ENCODE measurements at places on chromosomes 5 and 9.

DNA sequence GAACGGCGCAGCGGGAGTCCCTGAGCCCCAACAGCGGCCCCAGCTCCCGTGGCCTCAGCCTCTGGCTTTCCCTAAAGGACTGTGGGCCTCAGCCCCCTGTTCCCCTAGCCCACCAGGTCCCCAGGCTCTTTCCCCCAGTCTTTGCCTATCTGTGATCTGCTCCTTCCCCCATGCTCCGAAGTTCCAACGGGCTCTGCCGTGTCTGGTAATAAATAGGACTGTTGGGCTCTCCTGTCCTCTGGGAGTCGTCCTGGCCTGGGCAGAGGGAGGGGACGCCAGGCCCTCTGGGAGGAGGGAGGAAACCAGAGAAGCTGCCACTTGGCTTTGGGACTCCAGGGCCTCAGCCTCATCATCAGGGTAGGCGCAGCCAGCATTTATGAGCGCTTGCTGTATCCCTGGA is 28.1 kb downstream of the ADGRD2 start:
- DNase-seq = no peak

DNA sequence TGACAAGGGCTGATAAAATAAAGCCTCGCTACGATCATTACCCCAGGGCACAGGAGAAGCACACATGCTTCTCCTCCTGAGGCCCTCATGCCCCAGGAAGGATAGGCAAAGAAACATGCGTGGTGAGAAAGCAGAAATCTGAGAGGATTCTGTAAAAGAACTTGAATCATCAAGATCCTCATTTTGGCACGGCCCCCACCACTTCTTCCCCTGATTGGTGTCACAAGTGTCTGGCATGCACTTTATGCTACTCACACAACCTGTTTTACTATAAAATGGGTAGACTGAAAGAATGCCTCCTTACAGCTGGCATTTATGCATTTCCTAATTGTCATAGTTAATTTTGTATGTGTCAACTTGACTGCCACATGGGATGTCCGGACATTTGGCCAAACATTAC is 32.1 kb downstream of the PCA3 start:
- DNase-seq = no peak

GRCh38 chr9:98658951-98659351 is 49.8 kb downstream of the GABBR2 start:
- no peak for DNase-seq

- no peak for DNase-seq
Observed at GRCh38 chr5:107560377-107560776, 110.4 kb downstream of the EFNA5 start.

DNA sequence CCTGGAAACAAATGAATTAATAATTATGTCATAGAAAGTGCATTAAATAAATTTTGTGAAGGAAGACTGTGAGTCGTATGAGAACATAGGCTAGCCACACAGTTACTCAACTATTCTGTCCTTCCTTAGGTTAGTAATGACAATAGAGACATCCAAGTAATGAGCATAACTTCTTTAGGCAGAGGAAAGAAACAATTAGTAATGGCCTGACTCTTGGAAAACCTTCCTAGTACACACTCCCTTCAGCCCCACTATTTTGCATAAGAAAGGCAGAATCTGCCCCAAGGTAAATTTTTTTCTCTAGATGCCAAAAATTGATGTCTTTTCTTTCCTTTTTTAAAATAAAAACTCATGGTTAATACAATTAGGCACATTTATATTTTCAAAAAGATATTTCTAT is 1619.0 kb upstream of the WWC1 start:
- DNase-seq = no peak

DNA sequence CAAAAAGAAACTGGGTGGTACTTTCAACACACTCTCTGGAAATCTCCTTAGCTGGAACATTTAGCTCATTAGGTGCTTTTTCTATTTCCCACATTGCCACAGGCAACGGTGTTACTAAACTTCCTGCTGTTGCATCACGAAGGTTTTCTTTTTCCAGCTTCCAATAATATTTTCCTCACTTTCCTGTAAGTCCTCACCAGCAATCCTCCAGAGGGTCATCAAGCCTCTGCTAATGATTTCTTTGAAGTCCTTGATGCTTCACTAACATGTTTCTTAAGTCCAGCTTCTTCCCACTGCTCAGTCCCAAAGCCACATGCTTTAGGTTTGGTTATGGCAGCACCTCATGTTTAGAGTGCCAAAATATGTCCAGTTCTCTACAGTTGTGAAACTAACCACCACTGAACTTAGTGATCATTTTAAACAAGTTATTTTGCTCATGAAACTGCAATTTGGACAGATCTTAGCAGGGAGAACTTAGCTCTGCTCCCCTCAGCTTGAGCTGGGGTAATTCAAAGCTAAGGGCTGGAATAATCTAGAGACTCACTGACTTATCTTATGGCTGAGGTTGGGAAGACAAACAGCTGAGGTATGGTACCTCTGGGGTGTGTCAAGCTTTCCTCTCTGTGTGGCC is 39.9 kb upstream of the RETREG1 start:
- no peak for DNase-seq

DNA sequence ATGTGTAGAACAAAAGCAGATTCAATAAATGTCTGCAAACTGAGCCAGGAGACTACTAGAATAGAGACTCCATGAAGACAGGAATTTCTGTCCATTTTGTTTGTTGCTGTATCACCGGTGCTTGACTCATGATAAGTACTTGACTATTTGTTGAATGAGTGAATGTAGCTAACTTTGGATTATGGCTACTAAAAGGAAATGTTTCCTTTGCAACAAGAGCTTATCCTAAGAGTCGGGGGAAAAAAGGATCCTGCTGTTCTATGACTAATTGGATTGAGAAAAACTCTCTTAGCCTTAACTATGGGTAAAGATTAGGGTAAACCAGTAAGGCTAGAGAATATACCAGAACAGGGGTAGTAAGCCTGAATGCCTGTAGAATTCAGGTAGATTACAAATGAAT is 3.5 kb downstream of the PAIP1 start:
- DNase-seq = no peak

DNA sequence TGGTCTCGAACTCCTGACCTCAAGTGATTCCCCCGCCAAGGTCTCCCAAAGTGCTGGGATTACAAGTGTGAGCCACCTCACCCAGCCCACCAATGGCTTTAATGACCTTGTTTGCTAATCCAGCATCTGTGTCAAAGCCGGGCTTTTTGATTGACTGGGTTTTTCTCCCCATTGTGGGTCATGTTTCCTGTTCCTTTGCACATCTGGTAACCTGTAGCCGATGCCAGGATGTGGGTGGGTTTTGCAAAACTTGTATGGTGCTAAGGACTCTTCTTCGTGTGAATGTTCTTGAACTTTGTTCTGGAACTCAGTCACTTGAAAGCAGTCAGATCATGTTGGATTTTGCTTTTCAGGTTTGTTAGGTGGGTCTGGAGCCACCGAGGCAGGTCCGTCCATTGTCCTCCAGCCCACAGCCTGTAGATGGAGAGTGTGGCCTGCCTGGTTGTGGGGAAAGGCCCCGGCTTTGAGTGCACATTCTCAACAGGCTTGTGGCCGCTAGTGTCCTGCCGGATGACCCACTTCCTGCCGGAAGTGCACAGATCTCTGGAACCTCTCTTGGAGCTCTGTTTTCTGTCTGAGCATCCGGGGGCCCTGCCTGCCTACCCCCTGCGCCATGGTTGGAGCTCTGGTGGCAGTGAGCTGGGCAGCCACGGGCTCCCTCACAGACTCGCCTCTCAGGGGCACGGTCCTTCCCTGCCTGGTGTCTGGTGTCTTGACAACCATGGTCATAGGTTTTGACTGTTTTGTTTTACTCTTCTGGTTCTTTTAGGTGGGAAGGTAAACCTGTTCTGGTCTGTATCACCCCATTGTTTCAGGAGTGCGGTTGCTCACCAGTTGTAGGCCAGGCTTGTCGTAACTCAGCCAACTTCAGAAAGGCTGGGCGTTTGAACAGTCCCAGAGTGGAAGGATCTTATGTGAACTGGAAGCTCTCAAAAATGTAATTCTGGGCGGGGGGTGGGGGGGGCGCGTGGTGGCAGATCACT is 69.6 kb upstream of the CACNA1B start:
- DNase-seq = no peak

- no peak for DNase-seq
Observed at GRCh38 chr5:160685695-160686094, 166.3 kb downstream of the ATP10B start.

DNA sequence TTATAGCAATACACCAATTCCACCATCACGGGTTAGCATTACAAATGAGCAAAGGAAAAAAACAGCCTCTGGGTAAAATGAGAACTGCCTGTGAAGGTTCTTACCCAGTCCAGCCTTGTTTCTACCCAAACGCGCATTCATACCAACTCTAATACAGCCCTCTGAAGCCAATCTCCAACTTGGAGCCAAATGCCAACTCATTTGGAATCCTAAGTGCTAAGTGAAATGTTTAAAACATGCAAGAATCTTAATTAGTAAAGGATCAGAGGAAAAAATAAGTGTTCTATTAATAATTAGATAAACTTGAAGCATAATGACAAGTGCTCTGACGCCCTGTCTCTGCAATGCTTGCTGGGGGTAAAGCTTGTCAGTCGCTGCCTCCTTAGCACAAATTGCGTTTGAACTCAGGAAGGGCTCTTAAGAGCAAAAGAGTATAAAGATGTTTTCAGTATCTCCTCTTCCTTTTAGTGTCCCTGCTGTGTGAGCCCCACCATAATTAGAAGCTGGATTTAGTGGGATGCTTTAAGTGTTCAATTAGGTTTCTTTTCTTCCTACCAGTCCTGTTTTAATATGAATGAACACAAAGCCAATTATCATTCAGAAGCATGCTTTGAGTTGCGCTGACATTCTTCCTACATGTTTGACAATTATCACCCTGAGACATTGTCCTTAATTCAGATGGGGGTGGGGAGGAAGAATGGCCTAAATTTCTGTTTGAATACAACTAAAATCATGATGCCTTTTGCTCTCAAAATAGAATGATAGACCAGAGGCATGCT is 537.6 kb downstream of the DTWD2 start:
- DNase-seq = no peak

DNA sequence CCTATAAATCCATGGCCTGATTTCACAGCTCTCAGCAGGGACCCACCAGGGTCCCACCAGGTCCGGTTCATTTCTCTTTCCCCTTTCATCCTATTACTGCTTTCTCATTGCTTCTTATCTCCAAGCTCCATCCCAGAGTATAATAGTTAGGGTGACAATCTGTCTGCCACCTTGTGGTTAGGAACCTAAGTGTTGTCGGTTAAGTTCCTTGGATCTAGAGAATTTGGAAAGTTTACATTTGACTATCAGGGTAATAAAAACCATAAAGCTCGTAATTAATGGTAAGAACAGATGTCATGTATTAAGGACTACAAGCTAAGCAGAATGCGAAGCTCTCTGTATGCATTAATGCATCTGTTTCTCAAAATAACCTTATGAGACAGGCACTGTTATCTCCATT is 259.1 kb downstream of the SH3GL2 start:
- DNase-seq = no peak

- DNase-seq = peak; percentile 93
Observed at GRCh38 chr5:32174011-32174870, at the start of gene GOLPH3. GOLPH3 (minus strand) TSS chr5:32174319; CDS start chr5:32174034, 285 bp downstream.

GRCh38 chr9:137380606-137381005 is 42.4 kb downstream of the EXD3 start:
- no peak for DNase-seq

DNA sequence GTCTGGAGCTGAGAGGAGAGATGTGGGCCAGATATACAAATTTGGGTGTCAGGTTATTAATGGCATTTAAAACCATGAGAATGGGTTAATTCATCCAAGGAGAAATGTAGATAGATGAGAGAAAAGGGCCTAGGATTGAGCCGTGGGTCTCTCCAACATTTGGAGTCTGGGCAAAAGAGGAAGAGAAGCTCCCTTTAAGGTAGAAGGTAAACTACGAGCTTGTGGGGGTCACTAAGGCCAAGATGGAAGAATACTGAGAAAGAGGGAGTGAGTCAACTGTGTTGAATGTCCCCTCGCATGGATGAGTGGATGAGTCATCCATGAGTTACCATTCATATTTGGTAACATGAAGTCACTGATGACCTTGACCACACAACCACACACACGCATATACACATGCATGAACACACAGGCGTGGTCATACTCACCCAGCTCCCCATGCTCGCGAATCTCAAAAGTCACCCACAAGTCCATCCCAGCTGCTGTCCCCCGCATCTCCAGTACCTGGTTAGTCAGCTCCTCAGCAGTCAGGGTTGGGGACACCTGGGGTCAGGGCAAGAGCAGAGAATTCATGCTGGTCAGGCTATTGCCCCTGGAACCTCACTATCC is 6.8 kb upstream of the FCHSD1 start:
- DNase-seq = no peak

DNA sequence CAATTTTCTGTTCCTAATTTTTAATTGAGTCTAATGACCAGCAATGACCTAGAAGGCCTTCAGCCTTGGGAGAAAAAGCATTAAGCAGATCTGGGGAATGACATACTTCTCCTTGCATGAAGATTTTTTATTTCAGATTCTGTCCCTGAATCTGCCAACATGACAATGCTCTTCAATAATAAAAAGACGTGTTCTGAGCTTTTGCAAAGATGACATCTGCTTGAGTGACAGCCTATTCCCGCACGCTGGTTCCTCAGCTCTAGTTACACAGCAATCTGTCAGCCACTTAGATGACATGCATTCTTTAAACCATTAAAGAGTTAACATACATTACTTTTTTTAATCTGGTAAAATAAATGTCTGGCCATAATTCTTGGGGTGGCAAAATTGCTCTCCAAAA is 129.3 kb upstream of the CDH6 start:
- no peak for DNase-seq

GRCh38 chr5:173291722-173292658 is 36.2 kb downstream of the STC2 start:
- DNase-seq = no peak

GRCh38 chr5:180115326-180116076 is 43.9 kb upstream of the RNF130 start:
- no peak for DNase-seq

DNA sequence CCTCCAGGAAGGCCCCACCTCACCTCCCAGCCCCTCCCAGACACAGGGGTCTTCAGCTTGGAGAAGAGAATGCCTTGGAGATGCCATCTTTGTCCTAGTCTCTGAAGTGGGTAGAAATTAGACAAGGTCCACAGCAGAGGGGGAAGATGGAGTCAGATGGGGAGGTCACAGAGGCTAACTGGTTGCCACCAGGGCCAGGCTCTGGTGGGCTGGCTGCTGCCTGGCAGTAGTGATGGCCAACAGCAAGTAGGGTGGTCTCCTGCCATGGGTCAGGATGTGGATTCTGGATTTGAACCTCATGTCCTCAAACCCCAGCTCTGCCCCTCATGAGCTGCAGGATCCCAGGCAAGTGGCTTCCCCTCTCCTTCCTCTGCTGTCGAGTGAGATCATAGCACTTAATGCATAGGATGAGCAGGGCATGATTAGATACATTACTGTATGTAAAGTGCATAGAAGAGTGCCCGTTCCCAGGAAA is 38.7 kb upstream of the NEK6 start:
- DNase-seq = no peak

Data from activated naive CD4-positive, alpha-beta T cell treated with Interleukin-2 at 50 U/mL for 16 hours (primary cell).